Smooth muscle cell of the pulmonary artery (primary cell): ENCODE measurements at places on chromosomes 2 and 18. TPM values are rescaled to one million over a fixed set of nuclear protein-coding genes. Genes with fewer than 3 reads are reported as not detected.

ARHGEF33 gene
- total RNA-seq = 0.43 and 0.46 TPM in 2 replicates

FIGN gene
- total RNA-seq = 0.99 and 2.7 TPM in 2 replicates

ALLC gene
- not detected in 2 replicates for total RNA-seq

CXCR1 gene
- total RNA-seq = not detected in 2 replicates

IKZF2 gene
- 5.2 and 10.0 TPM in 2 replicates for total RNA-seq

GPR55 gene
- total RNA-seq = not detected in 2 replicates

GAD1 gene
- total RNA-seq = 0.07 TPM in 1 of 2 replicates, not detected in the other

ZSWIM2 gene
- total RNA-seq = 0.07 and 0.10 TPM in 2 replicates

GKN1 gene
- not detected in 2 replicates for total RNA-seq

CDH2 gene
- total RNA-seq = 84.8 and 368 TPM in 2 replicates

COPS7B gene
- total RNA-seq = 15.4 and 18.7 TPM in 2 replicates

PRLH gene
- not detected in 2 replicates for total RNA-seq

INPP5D gene
- total RNA-seq = 0.59 and 0.65 TPM in 2 replicates

ZFAND2B gene
- 18.1 and 26.0 TPM in 2 replicates for total RNA-seq

SKOR2 gene
- not detected in 2 replicates for total RNA-seq

SCYGR4 gene
- total RNA-seq = not detected in 2 replicates

DES gene
- 1.1 and 3.0 TPM in 2 replicates for total RNA-seq

IL36B gene
- total RNA-seq = not detected in 2 replicates

ZNF385B gene
- total RNA-seq = not detected in 2 replicates

SCN7A gene
- under 0.01 TPM in 1 of 2 replicates, not detected in the other for total RNA-seq

UGT1A10 gene
- total RNA-seq = 0.10 and 0.13 TPM in 2 replicates

HAAO gene
- 0.85 TPM in 1 of 2 replicates, not detected in the other for total RNA-seq

KIAA1328 gene
- 4.0 and 4.9 TPM in 2 replicates for total RNA-seq

OTOS gene
- not detected in 2 replicates for total RNA-seq

FARP2 gene
- total RNA-seq = 40.2 and 49.1 TPM in 2 replicates
